ENCODE measurements at places on chromosomes 1 and 21.

DNA sequence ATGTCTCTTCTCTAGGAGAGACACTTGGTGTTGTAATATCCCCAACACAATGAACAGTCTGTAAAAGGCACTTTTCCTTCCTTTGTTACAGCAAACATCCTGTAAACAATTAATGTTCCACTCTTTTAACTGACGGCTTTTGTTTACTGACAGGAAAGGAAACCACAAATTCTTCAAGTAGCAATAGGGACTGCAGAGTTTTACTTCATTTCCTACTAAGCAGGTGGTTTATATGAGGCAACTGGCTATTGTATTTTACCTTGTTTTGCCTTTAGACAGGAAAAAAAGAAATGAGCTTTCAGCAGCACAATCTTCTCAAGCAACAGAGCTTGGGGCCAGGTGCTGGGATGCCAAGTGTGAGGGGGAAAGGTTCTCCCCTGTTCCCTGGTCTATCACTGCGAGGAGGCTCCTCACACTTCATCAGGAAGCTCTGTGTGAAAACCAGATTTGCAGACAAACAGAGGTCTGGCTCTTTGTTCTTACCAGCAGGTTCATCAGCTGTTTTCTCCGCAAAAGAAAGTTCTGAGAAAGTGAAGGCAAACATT lies 51.2 kb downstream of the SIPA1L2 start:
- DNase-seq, result no peak

GRCh38 chr1:183161391-183161790 lies 24.7 kb upstream of the LAMC2 start:
- no peak for DNase-seq

GRCh38 chr1:91038582-91038981 lies 16.7 kb upstream of the ZNF644 start:
- DNase-seq, result no peak

GRCh38 chr1:1441002-1441888 lies 5.8 kb downstream of the VWA1 start:
- peak; percentile 75 for DNase-seq

GRCh38 chr1:245465666-245466065 lies 310.9 kb downstream of the KIF26B start:
- no peak for DNase-seq

GRCh38 chr1:225422795-225423517 lies 4.9 kb downstream of the LBR start:
- no peak for DNase-seq

DNA sequence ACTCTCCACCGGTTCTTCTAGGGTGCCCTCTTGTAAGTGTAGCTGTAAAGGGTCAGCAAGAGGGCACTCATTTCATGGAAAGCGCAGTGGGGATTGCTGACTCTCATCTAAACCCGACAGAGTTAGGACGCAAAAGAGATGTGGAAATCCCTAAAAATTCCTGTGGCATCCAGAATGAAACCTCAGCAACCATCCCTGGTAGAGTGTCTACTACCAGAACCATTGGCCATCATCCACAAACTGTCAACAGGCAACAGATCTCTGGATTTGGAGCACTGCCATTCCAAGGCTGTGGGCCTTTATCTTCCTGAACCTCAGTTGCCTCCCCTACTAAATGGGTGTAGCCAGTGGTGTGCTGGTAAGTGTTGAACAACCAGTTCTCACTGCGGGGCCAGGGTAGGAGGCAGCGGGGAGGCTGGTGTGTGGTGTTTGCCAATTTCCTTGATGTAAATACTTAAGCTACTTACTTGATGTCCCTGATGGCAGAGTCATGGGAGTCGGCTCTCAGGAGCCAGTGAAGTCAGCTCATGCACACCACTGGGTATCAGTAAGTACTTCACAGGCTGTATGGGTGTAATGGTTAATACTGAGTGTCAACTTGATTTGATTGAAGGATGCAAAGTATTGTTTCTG lies 195.8 kb downstream of the KAZN start:
- DNase-seq, result no peak

DNA sequence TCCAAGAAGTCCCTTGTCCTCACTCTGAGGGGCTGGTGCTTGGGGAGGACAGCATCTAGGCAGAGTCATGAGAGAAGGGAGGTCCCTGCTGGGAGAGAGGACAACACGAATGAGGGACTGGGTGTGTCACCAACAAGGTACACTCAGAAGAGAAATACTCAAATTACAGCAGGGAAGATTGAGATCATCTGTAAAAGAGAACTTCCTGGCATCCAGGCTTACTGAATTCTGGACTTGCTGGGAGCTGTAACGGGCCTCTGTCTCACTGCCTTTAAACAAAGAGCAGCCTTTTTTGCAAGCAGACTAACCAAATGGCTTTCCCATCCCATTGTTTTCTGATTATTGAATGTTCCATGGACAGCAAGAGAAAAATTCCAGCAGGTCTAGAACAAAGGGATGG lies 195.7 kb upstream of the RAB4A start:
- DNase-seq, result no peak

GRCh38 chr1:111769517-111770146 lies 13.9 kb downstream of the DDX20 start:
- no peak for DNase-seq

DNA sequence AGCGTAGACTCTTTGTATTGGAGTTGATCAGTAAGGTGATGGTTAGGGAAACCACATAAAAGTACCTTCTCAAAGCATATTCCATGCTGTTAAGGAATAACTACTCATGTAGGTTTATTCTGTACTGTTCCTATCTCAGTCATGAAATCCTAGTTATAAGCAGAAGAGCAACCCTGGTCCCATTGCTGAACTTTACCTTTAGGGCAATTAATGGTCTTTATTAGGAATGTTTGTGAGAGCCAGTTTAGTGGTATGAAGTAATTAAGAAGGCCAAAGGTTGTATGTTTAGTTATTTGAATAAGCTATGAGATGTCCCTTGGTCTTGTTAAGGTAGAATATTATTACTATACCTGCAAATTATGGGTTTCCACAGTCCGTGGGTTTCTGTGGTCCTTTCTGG lies 44.0 kb downstream of the ACP6 start:
- no peak for DNase-seq

- DNase-seq, result no peak
These were observed 248.4 kb downstream of the PRDM2 start for GRCh38 chr1:13948396-13948795.

DNA sequence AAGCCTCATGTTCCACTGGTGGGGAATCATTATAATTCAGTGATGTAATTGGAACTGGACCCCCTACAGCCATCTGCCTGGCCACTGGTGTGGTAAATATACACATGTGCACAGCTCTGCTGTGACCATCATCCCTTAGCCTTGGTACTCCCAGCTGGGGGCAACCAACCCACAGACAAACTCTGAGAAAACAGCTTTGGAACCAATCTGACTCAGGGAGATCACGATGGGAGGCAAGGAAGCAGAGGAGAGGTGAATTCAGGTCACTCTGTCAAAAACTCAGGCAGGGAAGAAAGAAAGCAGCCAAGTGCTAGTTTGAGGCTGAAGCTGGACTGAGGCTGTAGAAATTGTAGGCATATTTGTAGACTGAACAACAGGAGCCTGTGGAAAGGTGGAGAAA lies 197.8 kb upstream of the GALNT2 start:
- no peak for DNase-seq

GRCh38 chr1:231046730-231047395 lies 6.8 kb upstream of the FAM89A start:
- DNase-seq, result no peak

GRCh38 chr1:61481315-61481715 lies 243.6 kb downstream of the TM2D1 start:
- DNase-seq, result no peak

DNA sequence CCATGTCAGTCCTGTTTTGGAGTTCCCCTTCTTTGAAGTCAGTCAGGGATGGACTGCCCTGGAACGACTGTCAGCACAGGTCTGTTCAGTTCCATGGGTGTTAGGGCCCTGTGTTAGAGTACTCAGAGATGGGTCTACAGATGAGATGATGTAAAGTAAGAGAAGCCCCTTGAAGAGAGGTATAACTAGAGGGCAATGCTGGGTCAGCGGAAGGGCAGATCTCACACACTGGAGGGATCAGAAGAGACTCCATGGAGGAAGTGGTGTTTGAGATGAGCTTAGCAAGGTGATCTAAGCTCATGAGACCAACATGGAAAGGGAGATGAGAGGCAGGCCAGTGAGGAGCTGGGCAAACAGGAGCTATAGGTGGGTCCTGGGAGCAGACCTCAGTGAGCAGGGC lies 7.6 kb downstream of the PPFIA4 start:
- no peak for DNase-seq

DNA sequence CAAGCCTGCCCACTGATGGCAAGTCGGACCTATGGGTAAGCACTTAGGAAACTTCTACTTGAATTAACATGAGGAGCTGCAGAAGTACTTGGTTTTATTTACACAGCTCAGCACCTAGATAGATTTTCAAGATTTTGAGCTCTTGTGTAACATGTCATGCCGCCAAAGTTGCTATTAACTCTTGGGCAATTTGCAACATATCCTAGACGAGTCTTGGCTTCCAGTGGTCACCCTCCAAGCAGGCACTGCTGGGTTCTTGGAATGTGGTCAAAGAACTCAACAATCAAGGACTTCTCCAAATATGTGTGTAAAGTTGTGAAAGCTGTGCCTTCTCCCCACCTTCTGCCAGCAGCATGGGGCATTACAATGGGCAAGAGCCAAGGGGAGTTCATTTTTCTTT lies 17.8 kb upstream of the GUCA2B start:
- DNase-seq, result no peak

- DNase-seq, result peak; percentile 10
These were observed 29.5 kb downstream of the DOP1B start for GRCh38 chr21:36186081-36186480.

GRCh38 chr1:26574018-26574417 lies 44.5 kb downstream of the RPS6KA1 start:
- no peak for DNase-seq

- DNase-seq, result no peak
These were observed 1153.9 kb upstream of the NCAM2 start for GRCh38 chr21:19844334-19844733.

GRCh38 chr1:224736619-224737352 lies 120.7 kb downstream of the CNIH3 start:
- no peak for DNase-seq

GRCh38 chr1:31434101-31434871 lies 21.3 kb downstream of the SERINC2 start:
- DNase-seq, result peak; percentile 77

GRCh38 chr1:232292239-232292638 lies 337.7 kb downstream of the SIPA1L2 start:
- no peak for DNase-seq

DNA sequence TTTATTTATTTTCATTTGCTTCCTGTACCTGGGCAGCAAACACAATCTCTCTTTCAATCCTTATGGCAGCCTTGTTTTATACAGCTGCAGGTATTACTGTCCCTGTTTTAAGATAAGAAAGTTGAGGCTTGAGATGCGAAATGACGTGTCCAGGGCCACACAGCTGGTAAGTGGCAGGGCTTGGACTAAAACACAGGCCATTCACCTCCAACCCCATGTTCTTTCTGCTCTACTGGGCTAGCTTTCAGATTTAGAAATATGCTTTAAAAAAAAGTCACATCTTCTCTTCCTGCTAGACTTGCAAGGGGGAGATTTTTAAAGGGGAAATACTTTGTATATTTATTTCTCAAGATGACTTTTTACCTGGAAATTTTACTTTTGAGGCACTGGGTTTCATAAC lies 62.8 kb downstream of the CNST start:
- DNase-seq, result no peak

DNA sequence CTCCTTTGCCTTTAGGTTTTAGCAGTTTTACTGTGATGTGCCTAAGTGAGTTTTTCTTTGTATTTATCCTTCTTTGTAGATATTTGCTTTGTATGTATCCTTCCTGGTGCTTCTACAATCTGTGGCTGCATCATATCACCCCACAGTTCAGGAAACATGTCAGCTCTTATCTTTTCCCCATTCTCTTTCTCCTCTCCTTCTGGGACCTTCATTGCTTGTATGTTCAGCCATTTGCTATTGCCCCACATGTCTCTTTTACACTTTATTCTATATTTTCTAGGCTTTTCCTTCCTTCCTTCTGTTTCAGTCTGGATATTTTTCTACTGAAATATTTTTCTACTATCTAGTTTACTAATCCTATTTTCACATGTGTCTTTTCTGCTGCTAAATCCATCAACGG lies 14.9 kb downstream of the KNCN start:
- DNase-seq, result no peak

DNA sequence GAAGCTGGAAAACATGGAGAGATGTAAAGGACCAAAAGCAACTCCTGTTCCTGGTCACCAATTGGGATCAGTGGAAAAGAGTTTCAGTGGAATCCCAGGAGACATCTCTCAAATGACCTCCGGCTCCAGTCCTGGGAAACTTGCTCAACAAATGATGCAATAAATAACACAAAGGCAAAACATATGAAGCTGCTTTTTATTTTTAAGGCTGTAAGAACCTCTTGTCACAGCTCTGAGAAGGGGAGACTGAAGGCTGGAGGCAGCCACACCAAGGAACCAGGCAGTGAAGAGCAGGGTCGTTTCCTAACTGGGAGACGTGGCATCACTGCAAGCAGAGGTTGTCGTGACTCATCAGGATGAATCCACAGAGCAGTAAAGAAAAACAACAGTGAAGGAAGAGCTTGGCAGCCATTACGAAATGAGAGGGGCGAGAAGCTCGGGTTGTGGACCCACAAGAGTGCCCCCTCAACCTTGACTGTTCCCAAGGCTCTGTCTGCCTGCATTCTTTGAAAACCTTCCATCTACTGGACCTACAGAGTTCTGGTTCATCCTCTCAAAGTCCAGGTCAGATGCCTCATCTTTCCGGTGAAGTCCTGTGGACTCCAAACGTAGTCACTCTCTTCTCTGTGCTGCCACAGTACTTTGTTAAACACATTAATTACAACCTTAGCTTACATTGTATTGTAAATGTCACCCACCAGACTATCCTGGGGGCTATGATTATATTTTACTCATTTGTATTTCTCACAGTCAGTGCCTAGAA lies 32.1 kb downstream of the JAK1 start:
- peak; percentile 78 for DNase-seq

GRCh38 chr1:196376630-196377328 lies 231.5 kb downstream of the KCNT2 start:
- no peak for DNase-seq

DNA sequence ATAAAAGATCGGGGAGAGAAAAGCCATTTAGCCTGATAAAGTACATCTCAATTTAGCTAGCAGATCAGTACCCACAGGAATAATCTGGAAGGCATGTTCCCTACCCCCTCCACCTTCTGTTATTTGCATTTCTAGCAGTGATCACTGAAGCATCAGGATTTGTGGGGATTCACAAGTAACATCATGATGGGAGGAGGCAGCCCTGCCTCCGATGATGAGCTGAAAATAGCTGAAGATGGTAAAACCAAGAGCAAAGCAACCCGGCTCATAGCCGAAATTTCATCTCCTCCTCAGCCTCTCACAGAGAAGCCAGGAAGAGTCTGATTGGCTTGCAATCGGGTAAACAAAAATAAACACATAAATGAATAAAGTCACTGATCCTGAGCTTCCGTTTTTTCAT lies 2.4 kb downstream of the CCSAP start:
- no peak for DNase-seq

GRCh38 chr21:28856588-28857250 lies 136.0 kb downstream of the LTN1 start:
- no peak for DNase-seq

GRCh38 chr1:247295274-247295684 lies 36.4 kb downstream of the ZNF496 start:
- DNase-seq, result no peak
